ENCODE measurements at places on chromosomes 7 and 10. TPM values are rescaled to one million over a fixed set of nuclear protein-coding genes. Genes with fewer than 3 reads are reported as not detected.

Gene GRID2IP
- 0.24 TPM for polyA plus RNA-seq

Gene TMEM270
- polyA plus RNA-seq = 0.20 TPM

Gene ANXA8L1
- polyA plus RNA-seq = 0.44 TPM

Gene VSTM4
- polyA plus RNA-seq = 57.1 TPM

Gene DGKB
- 1.3 TPM for polyA plus RNA-seq

Gene OPN1SW
- not detected for polyA plus RNA-seq

Gene POLR2J2
- polyA plus RNA-seq = 3.9 TPM

Gene LRMDA
- 79.7 TPM for polyA plus RNA-seq

Gene PRKCQ
- 0.93 TPM for polyA plus RNA-seq

Gene PFKP
- 15.9 TPM for polyA plus RNA-seq

Gene NME8
- 1.9 TPM for polyA plus RNA-seq

Gene THSD7A
- polyA plus RNA-seq = 0.74 TPM

Gene PRPS1L1
- polyA plus RNA-seq = not detected

Gene IRF5
- polyA plus RNA-seq = 1.9 TPM

Gene NAMPT
- 482 TPM for polyA plus RNA-seq

Gene ACBD7
- not detected for polyA plus RNA-seq

Gene CDK1
- polyA plus RNA-seq = 4.3 TPM

Gene VKORC1L1
- polyA plus RNA-seq = 47.7 TPM

Gene SLC18A3
- not detected for polyA plus RNA-seq

Gene IDI2
- polyA plus RNA-seq = 0.07 TPM

Gene HYAL4
- not detected for polyA plus RNA-seq

Gene CPED1
- 6.4 TPM for polyA plus RNA-seq

Gene MMP21
- not detected for polyA plus RNA-seq

Gene LRIT1
- polyA plus RNA-seq = not detected

Gene C1QL3
- polyA plus RNA-seq = not detected

Gene ENTPD7
- 1.4 TPM for polyA plus RNA-seq

Gene GNAT3
- polyA plus RNA-seq = not detected

Gene HOXA10
- polyA plus RNA-seq = 4.2 TPM

All from adrenal gland (tissue), 19 donors.